ENCODE measurements at places on chromosomes 12 and 14. TPM values are rescaled to one million over a fixed set of nuclear protein-coding genes. Genes with fewer than 3 reads are reported as not detected.

SOAT2 gene
- not detected for total RNA-seq

- ATAC-seq = peak; percentile 56
Measured at GRCh38 chr14:102363182-102363943, 622 bp downstream of the TECPR2 start.

- no peak for ATAC-seq
Measured at GRCh38 chr14:24251880-24252288, 9.5 kb upstream of the TINF2 start.

GRCh38 chr12:113924341-113924740 is 41.8 kb downstream of the RBM19 start:
- ATAC-seq = no peak

TGM1 gene
- 9.0 TPM for total RNA-seq

C12orf54 gene
- not detected for total RNA-seq

- ATAC-seq = peak; percentile 22
Measured at GRCh38 chr12:57057067-57057751, 7.3 kb upstream of the MYO1A start.

CACNA2D4 gene
- total RNA-seq = 3.3 TPM
